ENCODE measurements at places on chromosomes 2 and 18.

GRCh38 chr2:193966590-193966989, 1690.4 kb upstream of the SLC39A10 start:
- no peak for DNase-seq

DNA sequence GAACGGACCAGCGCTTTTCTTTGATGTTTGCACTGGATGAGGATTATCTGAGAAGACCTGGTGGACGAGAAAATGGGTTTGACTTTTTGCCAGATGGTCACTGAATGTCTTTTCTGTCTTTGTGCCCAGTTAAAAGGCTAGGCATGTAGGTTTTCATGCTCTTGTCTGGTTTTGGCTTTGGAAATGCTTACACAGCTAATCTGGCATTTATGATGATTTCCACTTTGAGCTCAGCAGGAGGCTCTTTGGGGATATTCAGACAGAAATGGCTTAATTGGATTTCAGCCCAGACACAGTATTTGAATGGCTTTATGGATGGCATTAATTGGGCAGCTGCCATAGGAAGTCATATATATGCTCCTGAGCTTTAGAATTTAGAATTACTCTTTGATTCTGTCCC, 59.6 kb downstream of the NCK2 start:
- DNase-seq: no peak

- peak; percentile 48 for DNase-seq
These were observed 9.7 kb downstream of the IL1RN start for GRCh38 chr2:113136828-113137775.

GRCh38 chr2:160208655-160209515, 8.8 kb upstream of the ITGB6 start:
- no peak for DNase-seq

- peak; percentile 32 for DNase-seq
These were observed 28.8 kb upstream of the WDR75 start for GRCh38 chr2:189412330-189412953.

DNA sequence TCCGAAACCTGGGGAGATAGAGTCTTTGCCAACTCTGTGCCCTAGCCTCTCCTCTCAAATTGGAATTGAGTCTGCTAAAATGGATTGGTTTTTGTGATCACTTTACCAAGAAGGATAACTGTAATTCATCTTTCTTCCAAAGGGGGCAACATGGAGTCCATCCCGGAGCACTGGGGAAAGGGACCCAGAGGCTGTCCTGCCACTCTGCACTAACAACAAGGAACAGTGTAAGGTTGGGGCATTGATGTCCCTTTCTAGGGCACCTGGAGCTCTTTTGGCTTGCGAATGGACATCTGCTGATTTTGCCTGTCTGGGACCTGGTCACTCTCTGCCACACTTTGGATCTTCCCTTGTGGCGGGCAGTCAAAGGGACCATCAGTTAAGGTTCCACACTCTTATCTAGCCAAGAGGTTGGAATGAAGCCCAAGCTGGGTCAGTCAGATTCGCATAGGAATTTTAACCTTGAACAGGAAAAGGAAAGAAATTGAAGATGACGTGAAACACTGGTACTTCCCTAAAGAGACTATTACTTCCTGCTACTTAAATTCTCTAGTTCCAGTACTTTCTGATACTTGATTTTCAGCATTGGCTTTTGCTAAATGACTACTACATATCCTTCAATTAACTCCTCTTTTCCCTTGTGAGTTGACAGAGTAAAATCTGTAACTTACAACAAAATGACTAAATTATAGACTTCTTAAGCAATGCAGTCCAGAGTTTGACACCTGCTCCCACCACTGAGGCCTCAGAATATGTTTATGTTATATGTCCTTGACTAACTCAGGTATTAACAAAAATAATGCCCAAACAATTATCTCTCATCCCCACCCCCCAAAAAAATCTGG, 64.7 kb upstream of the KLF7 start:
- no peak for DNase-seq

DNA sequence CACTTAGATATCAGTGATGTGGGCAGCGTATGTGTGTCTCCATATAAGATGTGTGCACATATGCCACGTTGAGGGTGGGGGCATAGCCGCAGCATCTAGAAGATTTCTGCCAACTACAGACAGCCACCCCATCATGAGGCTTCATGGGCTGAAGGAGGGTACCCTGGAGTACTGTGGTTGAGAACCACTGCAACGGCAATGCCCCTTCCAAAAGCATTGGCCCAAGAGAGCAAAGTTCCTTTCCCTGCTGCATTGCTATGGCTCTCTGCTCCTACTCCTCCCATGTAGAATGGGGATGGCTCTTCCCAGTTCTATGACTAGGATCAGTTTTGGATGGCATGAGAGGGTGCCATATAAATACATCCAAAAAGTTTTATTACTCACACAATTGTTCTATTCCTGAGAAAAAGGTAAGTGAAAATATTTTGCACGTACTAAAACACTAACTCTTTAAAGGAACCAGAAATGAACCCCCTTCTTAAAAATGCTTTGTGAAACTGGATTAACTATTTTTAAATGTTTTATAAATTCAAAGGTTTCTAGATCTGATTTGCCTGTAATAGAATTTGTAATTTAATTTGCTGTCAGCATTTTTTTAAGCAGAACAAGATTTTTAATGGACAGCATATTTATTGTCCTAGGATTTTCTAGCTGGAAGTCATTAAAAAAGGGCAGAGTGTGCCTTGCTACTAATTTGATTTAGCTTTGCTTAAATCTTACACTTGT, 4.4 kb upstream of the RPL31 start:
- no peak for DNase-seq

DNA sequence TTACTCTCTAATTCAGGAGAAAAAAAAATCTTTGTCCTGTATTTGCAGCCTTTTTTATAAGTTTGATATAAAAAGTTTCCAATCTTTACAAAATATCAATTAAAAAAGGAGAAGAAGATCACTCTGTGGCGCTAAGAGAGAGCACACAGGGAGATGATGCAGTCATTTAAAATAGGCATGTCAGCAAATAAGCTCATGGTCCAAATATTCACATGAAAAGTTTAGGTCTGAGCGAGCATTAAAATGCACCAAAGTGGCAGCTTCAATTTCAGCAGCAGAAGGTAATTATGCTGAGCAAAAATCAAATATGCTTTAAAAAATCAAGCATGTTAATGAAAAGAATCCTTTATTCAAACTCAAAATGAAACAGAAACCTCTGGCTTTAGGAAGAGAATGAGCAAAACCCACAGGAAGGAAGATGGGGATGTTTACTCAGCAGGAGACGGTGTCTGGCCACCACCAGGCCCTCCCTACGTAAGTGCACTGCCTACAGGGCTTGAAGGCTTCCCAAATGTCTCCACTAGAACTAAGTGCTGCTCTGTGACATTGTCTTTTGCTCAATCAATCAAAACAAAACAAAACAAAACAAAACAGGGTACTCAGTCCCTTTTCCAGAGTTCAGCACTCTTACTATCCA, 120.4 kb downstream of the L3MBTL4 start:
- DNase-seq: no peak

GRCh38 chr2:130892793-130893785, 56.4 kb downstream of the ARHGEF4 start:
- no peak for DNase-seq

DNA sequence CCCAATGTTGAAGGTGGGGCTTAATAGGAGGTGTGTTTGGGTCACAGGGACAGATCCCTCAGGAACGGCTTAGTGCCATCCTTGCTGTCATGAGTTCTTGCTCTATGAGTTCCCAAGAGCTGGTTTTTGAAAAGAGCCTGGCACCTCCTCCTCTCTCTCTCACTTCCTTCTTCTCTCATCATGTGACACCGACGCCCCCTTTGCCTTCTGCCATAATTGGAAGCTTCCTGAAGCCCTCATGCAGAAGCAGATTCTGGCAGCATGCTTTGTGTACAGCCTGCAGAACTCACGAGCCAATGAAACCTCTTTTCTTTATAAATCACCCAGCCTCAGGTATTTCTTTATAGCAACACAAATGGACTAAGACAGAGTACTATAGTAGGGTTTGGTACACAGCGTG, 100.4 kb upstream of the SH3BP4 start:
- no peak for DNase-seq

GRCh38 chr2:84288293-84288692, 170.8 kb downstream of the SUCLG1 start:
- no peak for DNase-seq

GRCh38 chr2:180644709-180645108, 335.7 kb upstream of the UBE2E3 start:
- no peak for DNase-seq

- no peak for DNase-seq
These were observed 22.7 kb upstream of the NFATC1 start for GRCh38 chr18:79372991-79373390.

GRCh38 chr2:20702563-20702962, 35.6 kb downstream of the GDF7 start:
- DNase-seq: no peak

GRCh38 chr2:177682006-177682405, 289.4 kb downstream of the AGPS start:
- DNase-seq: no peak

DNA sequence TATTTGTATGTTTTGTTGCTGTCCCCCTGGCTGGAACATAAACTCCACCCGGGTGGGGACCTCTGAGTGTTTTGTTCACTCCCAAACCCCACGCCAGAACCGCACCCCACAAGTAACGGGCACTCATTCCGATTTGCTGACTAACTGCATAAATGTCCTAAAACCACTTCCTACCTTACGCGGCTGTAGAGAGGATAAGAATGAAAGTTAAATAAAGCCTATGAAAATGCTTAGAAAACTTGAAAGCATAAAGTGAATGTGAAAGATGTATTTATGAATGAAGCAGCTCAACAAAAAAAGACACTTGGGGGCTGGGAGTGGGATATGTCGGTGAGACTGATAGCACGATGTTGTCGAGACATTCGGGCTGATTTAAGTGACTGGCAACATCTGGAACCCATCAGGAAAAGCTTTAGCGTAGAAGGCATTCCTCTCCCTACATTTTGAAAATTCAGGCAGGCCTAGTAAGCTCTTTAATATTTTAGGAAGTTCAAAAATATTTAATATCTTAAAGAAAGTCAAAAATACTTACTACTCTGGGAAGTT, 206.7 kb downstream of the SH3RF3 start:
- no peak for DNase-seq

- DNase-seq: no peak
These were observed 262.6 kb downstream of the TNS1 start for GRCh38 chr2:217740178-217740577.

Data from activated gamma-delta T cell treated with Interleukin-2 at 50 U/mL for 16 hours (primary cell).